SK-N-SH treated with all-trans-retinoic acid at 6 μM for 48 hours (cell line): ENCODE measurements at places on chromosomes 7 and 10.

- ATAC-seq: peak; percentile 6
These were observed 683 bp upstream of the ENTPD7 start for GRCh38 chr10:99658622-99659030.

- no peak for ATAC-seq
These were observed 19.7 kb downstream of the POLR3A start for GRCh38 chr10:78009662-78010061.

DNA sequence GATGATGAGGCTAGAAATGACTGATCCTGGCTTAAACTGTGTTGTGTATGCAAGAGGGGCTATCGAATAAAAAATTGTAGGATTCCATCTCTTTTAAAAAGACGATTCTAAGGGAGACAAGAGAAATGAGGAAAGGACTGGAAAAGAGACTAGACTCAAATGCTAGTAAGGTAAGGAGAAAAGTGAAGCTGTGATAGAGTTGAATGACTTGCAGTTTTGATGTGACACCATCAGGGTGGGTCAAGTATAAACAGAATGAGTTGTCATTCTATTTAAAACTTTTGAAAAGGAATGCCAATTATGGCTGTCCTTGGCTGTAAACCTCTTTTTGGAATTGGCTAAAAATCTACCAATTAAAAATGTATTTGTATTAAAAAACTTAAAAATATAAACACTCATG is 184.5 kb upstream of the PHF14 start:
- ATAC-seq: no peak

DNA sequence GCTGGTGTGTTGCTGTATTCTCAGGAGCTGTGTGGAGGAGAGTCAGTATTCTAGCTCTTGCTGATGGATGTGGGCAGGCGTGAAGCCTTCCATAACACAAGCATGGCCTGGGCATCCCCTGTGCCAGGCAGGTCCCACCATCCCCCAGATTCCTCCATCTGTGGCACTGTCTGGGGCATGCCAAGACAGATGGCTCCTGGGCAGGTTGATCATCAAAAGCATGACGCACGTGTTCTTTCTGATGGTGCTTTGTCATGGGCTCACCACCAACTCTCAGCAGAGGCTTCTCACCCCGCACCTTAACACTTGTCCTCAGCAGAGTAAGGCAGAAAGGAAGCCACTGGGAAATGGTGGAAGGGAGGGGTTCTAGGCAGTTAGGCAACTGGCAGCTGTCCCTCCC is 364.3 kb downstream of the PLXNA4 start:
- no peak for ATAC-seq

- peak; percentile 74 for ATAC-seq
These were observed 78.9 kb downstream of the SVIL start for GRCh38 chr10:29555746-29556481.

- no peak; the same call in 2 of the 3 replicates for ATAC-seq
These were observed 12.1 kb upstream of the PDGFA start for GRCh38 chr7:531777-532176.

- ATAC-seq: no peak
These were observed 229.7 kb downstream of the CSTF2T start for GRCh38 chr10:51469686-51470085.

- no peak for ATAC-seq
These were observed 34.7 kb downstream of the NET1 start for GRCh38 chr10:5447056-5447455.

GRCh38 chr10:5840314-5841307 is 27.4 kb upstream of the GDI2 start:
- ATAC-seq: no peak
